ENCODE measurements at places on chromosomes 3 and 15.

DNA sequence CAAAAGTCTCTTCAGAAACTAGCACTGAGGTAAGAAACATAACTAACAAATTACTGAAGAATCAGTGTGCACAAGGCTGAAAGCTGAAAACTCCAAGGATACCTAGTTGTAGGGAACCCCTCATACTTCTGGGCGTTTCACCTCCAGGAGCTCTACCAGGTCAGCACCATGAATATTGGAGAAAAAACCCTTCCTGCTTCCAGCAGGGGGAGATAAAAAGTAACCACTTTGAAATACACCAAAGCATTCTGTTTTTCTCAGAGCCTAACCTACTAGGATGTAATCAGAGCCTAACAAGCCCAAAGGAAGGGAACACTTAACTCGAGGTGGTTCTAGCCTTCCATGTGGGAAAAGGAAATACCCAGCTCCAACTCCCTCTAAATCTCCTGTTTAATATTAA lies 175.8 kb upstream of the MME start:
- DNase-seq: no peak

DNA sequence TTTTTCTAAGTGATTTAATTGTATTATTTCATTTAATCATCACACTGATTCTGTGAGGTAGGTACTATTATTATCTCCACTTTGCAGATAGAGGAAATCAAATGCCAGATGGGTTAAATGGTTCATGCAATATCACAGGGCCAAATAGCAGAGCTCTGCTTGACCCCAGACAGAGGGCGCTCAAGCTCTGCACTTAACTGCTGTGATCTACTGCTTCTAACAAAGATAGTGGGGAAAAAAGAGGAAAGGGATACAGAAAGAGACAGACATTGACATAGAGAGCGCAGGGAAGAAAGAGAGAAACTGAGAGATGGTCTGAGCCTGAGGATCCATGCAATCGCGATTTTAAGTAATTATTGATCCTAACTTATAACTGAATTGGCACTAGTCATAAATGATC lies 279.1 kb upstream of the THRB start:
- DNase-seq: no peak

- no peak for DNase-seq
Measured at GRCh38 chr3:177295116-177295515, 97.8 kb upstream of the TBL1XR1 start.

GRCh38 chr3:153669527-153669926 lies 451.7 kb upstream of the ARHGEF26 start:
- DNase-seq: no peak

GRCh38 chr15:63678393-63678792 lies 81.2 kb downstream of the FBXL22 start:
- no peak for DNase-seq

DNA sequence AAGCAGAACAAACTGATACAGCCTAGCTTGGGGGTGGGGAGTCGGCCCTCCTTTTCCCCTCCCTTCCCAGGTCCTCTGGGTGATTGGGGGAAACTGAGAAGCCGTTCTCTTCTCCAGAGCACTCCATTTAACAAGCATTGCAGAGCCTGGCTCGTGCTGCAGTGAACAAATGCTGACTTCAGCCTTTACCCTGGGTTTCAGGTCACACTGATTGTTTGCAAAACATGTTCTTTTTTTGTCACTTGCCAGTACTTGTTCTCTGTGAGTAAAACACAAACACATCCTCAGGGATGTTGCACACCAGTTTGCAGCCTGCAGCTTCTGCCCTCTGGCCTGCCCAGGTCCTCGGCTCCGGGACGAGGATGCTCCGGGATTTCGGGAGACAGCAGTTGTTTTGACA lies 132.8 kb downstream of the PGPEP1L start:
- DNase-seq: no peak

DNA sequence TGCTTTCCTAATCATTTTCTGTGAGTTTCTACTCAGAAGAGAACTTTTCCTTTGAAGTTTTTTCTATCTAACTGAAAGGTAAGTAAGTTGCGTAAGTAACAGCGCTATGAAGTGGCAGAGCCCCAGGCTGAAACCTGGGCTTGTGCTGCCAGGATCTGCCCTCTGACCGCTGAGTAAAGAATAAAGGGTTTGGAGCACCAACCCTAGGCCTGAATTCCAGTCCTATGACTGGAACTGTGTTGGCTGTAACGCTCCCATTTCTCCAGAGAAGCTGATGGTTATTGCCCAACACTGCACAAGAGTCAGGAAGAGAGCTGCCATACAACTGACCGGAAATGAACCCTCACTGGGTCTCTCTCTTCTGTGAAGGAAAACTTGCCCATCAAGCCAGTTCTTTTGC lies 87.0 kb downstream of the FOXB1 start:
- DNase-seq: no peak
